ENCODE measurements at places on chromosomes 6 and 20.

DNA sequence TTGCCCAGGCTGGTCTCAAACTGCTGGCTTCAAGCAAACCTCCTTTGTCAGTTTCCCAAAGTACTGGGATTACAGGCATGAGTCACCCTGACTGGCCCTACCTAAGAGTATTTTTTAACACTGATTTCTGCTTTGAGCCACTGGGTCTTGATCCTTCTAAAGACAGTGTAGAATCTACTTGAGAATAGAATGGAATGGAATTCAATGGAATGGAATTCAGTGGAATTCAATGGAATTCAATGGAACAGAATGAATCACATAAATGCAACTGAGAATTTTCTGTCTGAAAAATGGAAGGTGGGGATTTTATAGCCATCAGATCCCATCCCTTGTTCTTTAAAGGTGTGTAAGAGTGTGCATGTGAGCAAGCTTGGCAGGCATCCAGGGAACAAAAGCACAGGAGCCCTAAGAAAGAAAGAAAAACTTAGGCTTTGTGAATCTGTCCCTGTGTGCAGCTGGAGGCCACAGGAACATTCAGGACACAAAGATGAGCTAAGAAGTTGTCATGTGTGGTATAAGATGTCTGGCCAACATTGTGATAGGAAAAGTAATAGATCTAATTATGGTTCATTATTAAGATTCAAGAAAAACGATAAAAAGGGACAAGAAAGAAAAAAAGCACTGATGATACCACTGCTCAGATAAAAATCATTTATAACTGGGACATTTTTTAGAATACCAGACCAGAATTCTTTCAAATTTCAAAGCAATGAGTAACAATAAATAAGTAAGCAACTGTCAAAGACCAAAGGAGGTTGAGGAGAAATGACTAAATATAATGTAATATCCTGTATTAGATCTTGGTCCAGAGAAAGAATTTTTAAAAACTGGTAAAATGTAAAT lies 681.0 kb upstream of the GJE1 start:
- DNase-seq: no peak

GRCh38 chr20:4104842-4105241 lies 89.5 kb upstream of the RNF24 start:
- DNase-seq: no peak

- DNase-seq: peak; percentile 27
Observed at GRCh38 chr6:26363882-26364701, 906 bp upstream of the BTN3A2 start.

DNA sequence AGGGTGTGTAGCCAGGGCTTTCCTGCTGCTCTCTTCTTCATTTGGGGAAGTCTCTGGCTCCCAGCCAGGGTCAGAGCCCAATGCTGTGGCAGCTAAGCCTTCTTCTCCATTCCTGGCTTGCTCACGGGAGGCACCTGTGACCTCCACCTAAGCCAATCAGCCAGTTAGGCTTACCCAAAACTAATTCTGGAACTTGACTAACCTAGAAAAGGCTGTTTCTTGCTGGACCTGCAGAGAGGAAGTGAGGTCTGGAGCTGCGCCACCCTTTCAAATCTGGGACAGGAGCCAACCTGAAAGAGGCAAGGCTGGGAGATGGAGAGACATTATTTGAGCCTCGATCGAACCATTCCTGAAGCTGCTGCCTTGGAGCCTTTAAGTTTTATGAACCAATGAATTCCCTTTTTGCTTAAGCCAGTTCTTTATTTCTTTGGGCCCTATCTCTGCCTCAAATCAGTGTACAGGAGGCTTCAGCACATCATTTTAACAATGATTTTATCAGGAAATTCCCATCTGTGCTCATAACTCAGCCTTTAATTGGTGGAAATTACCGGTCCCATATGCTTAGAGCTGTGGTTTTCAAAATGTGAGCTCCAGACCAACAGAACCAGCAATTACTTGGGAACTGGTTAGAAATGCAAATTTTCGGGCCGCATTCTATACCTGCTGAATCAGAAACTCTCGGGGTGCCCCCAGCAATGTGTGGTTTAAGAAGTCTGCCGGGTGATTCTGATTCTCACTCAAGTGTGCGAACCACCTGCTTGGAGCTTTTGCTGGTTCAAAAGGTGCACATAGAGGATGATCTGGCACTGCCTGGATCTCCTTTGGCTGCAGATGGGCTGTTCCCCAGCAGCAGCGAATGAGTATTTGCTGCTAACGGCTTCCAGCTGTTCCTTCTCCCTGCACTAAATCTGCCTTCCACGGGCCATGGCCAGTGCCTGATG lies 97.4 kb upstream of the RNF24 start:
- DNase-seq: peak; percentile 64

DNA sequence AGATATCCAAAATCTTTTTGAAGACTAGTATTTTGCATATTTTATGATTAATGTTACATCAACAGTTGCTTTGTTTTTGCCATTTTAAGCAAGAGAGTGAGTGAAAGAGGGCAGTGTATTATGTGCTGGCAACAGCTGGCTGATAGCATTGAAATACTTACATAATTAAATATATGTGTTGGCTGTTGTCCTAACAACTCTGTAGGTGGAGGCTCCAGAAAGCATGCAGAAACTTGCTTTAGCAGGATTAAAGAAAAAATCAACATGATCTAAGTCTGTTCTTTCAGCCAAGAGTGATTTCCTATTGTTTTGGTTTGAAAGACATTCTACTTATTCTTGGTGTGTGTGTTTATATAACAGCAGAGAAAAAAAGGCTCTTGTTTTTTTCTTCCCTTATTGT lies 127.5 kb downstream of the CDKAL1 start:
- DNase-seq: no peak

- DNase-seq: no peak
Observed at GRCh38 chr6:50442531-50443040, 270.7 kb upstream of the TFAP2D start.

GRCh38 chr20:17431621-17432364 lies 99.4 kb downstream of the BFSP1 start:
- no peak for DNase-seq

DNA sequence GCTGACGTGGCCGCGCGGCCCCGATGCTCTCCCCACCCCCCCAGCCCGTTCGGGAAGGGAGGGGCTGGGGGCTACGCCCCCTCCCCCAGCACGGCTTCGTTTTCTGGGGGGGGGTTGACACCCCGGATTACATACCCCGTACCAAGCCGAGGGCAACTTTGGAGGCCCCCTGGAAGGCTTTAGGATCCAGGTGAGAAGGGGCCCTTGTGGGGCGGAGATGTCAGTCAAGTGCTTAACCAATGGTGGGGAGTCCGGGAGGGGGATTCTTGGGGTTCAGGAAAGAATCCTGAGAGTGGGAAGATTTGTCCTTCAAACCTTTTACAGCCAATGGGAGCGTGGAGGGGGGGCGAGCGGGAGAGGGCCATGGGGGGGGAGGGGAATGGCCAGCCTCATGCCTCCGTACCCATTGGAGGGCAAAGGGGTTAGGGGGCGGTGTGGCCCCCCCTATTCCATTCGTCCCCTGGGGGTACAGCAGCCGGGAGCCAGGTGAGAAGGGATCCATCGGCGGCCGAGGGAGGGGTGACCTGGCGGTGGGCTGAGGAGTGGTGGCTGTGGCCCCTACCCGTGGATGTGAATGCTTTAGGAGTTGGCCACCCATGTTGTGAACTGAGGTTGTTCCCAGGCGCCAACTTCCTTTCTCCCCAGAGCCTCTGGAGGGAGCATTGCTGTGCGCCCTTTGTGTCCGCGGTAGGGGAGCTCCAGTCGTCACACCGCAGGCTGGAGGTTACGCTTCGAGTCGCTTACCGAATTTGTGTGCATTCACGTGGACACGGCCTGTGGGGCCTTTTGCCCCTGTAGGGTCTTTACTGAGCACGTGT lies 682 bp downstream of the BRD2 start:
- DNase-seq: peak; percentile 84

GRCh38 chr20:58246346-58246745 lies 17.9 kb upstream of the ANKRD60 start:
- no peak for DNase-seq

DNA sequence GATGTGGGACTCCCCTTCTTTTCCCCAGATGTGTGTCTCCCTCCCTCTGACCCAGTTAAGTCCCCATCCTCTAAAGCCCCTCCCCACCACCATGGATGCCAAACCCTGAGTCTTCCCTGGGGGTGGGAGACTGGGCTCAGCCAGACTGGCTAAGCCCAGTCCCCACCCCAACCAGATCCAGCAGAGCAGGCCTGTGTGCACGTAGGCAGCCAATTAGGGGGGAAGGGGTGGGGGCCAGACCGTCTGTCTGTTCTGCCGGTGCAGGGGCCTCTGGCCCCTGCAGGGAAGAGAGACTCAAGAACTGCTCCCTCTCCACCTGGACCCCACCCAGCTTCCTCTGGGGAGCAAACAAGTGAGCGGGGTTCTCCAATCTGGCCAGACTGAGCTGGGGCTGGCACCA lies 605 bp downstream of the COX4I2 start:
- DNase-seq: no peak

- DNase-seq: no peak
Observed at GRCh38 chr6:86529635-86530034, 407.7 kb upstream of the HTR1E start.

DNA sequence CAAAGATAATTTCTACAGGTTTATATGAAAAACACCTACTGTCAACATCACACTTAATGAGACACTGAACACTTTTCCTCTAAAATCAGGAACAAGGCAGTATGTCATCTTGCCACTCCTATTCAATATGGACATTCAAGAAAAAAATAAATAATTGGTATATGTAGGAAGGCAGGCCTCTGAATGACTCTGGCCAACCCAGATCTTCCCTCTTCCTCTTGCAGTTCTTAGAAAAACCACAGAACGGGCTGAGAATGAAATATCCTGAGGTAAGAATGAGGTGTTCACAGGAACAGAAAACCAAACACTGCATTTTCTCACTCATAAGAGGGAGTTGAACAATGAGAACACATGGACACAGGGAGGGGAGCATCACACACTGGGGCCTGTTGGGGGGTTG lies 1207.2 kb upstream of the CITED2 start:
- DNase-seq: no peak

- DNase-seq: no peak
Observed at GRCh38 chr6:43339168-43339567, 30.3 kb downstream of the ZNF318 start.

DNA sequence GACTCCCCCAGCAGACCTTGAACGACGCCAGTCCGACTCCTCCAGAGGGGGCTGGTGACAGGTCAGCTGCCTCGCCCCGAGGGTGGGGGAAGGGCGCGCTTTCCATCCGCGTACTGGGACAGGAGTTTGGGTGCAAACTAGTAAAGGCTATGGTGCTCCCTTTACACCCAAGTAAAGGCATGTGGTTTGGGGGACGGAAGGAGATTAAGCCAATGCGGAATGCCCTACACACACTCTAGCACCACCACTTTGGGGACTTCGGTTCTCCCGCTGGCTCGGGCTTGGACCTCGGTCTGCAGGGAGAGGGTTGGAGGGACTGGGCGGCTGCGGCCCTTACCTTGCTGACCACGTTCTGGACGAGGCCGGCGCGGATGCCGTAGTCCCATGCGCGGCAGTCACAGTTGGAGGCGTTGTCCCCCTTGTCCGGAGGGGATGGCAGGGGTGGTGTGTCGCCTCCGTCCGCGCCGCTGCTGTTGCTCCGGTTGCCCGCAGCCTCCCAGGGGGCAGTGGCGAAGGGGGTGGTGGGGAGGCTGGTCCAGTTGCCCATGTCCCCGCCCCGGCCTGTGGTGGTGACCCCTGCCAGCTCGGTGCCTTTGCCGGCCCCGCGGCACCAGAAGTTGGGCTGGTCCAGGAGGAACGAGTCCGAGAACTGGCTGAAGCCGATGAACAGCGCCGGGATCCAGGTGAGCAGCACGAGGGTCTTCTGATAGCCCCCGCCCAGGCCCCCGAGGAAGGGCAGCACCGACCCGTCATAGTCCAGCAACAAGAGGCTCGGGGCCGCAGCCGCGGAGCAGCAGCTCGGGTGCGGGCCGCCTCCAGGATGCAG lies 1.1 kb downstream of the SLC22A23 start:
- DNase-seq: peak; percentile 77

DNA sequence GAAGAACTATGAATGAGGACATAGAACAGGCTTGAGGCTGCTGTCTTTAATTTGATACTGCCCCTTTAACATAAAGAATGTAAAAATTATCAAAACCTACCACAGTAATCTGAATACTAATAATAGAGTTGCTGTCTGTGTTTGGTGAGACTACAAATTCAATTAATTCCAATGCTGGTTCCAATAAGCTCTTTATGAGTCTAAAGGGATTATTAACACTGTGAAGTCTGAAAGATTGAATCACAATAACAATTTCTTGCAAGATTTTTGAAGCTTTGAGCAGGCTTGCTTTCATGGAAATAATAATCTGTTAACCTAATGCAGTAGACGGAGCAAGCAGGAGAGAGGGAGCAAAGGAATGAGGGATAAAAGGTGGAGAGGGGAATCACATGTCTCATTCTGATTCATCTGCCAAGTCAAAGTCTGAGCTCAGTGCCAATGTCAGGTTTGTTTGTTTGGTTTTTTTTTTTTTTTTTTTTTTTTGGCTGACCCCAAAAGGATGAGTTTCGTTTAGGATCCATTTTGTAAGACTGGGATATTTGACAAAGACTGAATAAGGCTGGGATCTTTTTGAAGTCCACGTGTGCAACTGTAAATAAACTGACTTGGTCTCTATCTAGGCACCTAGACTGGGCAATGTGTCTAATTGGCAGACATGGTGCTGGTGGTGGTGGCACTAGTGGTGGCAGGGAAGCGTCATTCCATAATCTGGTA lies 211.6 kb downstream of the RNF144B start:
- DNase-seq: no peak

GRCh38 chr6:14189074-14189473 lies 71.5 kb downstream of the CD83 start:
- no peak for DNase-seq

GRCh38 chr20:57315083-57315975 lies 14.3 kb upstream of the SPO11 start:
- DNase-seq: no peak

GRCh38 chr6:125346926-125347563 lies 45.3 kb upstream of the HDDC2 start:
- DNase-seq: no peak

GRCh38 chr6:145815309-145816274 lies 997 bp upstream of the FBXO30 start:
- peak; percentile 30 for DNase-seq

DNA sequence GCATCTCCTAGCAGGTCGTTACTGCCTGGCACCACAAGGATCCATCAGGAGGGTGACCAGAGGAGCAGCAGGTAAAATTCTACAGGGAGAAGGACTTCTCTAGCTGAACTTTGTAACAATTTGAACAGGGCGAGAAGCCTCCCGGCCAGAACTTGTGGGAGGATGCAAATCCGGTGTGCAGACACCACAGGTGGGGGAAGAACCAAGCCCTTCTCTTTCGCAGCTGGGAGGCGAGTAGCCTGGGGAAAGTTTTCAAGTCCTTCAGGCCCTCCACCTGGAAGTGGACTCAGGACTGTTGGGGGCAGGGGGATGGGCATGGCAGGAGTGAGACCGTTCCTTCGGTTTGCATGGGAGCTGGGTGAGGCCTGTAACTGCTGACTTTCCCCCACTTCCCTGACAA lies 42.7 kb upstream of the FAM210B start:
- DNase-seq: no peak

All from mucosa of descending colon (tissue), 3 donors.